Sigmoid colon (tissue), 7 donors: ENCODE measurements at places on chromosomes 4 and X. TPM values are rescaled to one million over a fixed set of nuclear protein-coding genes. Genes with fewer than 3 reads are reported as not detected.

The TMEM131L gene
- 19.1 TPM for total RNA-seq

The SAGE1 gene
- total RNA-seq, result not detected

The SPATA18 gene
- total RNA-seq, result 1.8 TPM

DNA sequence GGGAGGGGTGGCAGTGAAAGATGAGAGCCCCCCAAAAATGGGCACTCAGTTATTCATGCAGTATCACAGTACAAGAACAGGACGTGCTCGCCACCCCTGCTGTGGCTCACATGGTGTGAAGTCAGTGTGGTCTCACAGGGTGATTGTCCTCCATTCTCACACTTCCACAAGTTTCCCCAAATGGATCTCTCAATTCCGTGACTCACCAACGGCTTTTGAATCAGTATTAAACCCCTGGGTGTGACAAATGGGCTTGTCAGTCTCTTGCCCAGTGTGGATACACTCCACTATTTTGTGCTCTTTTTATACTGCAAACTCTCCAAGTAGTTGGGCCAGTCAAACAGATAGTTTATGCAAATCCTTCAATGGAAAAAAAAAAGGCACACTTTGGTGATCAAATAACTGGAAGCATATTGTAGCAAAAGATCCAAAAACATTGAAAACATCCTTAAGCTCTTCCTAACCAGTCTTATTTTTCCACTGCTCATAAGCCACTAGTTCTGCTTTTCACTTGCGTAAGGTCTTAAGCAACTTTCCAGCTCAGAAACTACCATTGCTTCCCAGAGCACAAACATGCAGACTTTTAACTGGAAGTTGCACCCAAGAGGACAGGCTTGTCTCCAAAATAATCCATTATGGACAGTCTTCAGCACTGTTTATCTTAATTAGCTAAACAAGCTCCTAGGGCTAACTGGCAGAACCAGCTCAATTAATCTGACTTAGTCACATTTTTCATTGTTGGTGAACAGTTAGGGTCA lies 365.7 kb downstream of the PPP3CA start:
- no peak for DNase-seq
- H3K4me1 ChIP-seq, result peaks cover 20% of the 10 kb centered on the region
- no peaks in the 10 kb centered on the region for H3K36me3 ChIP-seq
- H3K4me3 ChIP-seq, result no peak overlapping the region

DNA sequence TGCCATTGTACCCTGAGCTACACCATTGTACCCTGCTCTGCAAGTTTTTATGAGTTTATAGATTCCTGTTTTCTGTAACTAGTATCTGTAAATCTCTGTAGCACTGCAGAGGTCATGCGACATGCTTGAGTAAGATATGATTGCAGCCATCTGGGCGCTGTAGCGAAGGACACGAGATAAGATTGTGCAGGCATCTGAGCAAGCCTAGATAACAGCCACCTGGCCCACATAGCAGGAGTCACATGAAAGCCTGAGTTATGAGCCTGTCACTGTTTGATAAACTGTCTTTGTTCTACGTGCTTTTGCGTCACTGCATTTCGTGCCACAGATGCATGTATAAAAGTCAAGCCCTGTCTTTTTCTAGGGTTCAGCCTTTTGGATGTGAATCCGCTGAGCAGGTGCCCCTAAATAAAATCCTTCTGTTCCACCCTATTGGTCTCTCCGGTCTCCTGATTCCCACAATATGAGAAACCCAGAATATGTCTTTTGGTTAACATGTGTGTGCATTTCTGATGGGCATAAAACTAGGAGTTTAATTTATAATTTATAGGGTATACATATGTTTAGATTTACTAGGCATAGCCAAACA lies 327.6 kb upstream of the MAOA start:
- no peak overlapping the region for H3K27ac ChIP-seq
- DNase-seq, result no peak
- H3K4me3 ChIP-seq, result no peak overlapping the region
- no peaks in the 10 kb centered on the region for H3K4me1 ChIP-seq
- H3K36me3 ChIP-seq, result no peaks in the 10 kb centered on the region

DNA sequence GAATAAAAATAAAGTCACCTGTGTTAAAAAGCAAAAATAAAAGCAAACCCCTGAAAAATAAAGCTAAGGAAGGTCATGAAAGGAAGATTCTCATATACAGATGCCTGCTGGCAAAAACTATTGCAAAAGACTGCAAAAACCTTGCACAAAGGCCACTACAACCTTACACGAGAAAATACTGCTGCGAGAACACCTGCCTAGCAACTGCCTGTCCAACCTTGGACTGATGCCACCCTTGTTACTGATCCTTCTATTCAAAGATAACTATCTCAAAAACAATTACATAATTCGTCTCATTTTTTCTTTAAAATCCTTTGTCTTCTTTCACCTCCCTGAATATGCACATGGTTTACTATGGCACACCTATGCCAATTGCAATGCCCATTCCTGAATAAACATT lies 49.6 kb downstream of the SLC2A9 start:
- no peak overlapping the region for H3K4me3 ChIP-seq
- H3K27me3 ChIP-seq, result no peaks in the 10 kb centered on the region
- no peaks in the 10 kb centered on the region for H3K36me3 ChIP-seq
- H3K27ac ChIP-seq, result no peak overlapping the region
- H3K4me1 ChIP-seq, result no peaks in the 10 kb centered on the region

- DNase-seq, result no peak
- no peak overlapping the region for H3K4me3 ChIP-seq
- H3K4me1 ChIP-seq, result no peaks in the 10 kb centered on the region
- no peaks in the 10 kb centered on the region for H3K36me3 ChIP-seq
Observed at GRCh38 chr4:159446266-159446976, 343.5 kb downstream of the RAPGEF2 start.
